A549 treated with CORT108297 at 1 μM for 4 hours (cell line): ENCODE measurements at places on chromosomes 16 and 17. TPM values are rescaled to one million over a fixed set of nuclear protein-coding genes. Genes with fewer than 3 reads are reported as not detected.

Gene SPECC1
- total RNA-seq: 44.3 to 60.0 TPM (median 47.2 TPM) in 5 replicates

Gene CRHR1
- 0.13 to 0.16 TPM (median 0.14 TPM) in 3 of 5 replicates, not detected in the others for total RNA-seq

Gene CCDC78
- 3.5 to 7.1 TPM (median 6.3 TPM) in 5 replicates for total RNA-seq

Gene KRT13
- total RNA-seq: 0.10 to 0.40 TPM (median 0.11 TPM) in 5 replicates

Gene CANT1
- total RNA-seq: 83.1 to 88.4 TPM (median 83.9 TPM) in 5 replicates

Gene KRTAP3-2
- total RNA-seq: 0.20 to 0.42 TPM (median 0.34 TPM) in 5 replicates

Gene CDK10
- 33.1 to 62.2 TPM (median 50.3 TPM) in 5 replicates for total RNA-seq
